Heart right ventricle (tissue), 16 donors: ENCODE measurements at places on chromosomes 6 and 20. TPM values are rescaled to one million over a fixed set of nuclear protein-coding genes. Genes with fewer than 3 reads are reported as not detected.

MAPK14 gene
- polyA plus RNA-seq, result 18.2 TPM

SLC17A1 gene
- polyA plus RNA-seq, result not detected

SLC35D3 gene
- 0.04 TPM for polyA plus RNA-seq

MYBL2 gene
- 0.17 TPM for polyA plus RNA-seq

CDH26 gene
- polyA plus RNA-seq, result 2.4 TPM

E2F1 gene
- 0.91 TPM for polyA plus RNA-seq

TGM3 gene
- polyA plus RNA-seq, result not detected

SNX3 gene
- polyA plus RNA-seq, result 238 TPM

PPP1R18 gene
- polyA plus RNA-seq, result 35.4 TPM

SLC26A8 gene
- polyA plus RNA-seq, result 0.03 TPM

PLG gene
- polyA plus RNA-seq, result not detected

LY6G5C gene
- polyA plus RNA-seq, result 2.6 TPM

COL12A1 gene
- 6.2 TPM for polyA plus RNA-seq

ABHD16B gene
- polyA plus RNA-seq, result 0.32 TPM

GRCh38 chr20:33249456-33249855 lies 13.7 kb downstream of the BPIFA1 start:
- no peak for DNase-seq

DNA sequence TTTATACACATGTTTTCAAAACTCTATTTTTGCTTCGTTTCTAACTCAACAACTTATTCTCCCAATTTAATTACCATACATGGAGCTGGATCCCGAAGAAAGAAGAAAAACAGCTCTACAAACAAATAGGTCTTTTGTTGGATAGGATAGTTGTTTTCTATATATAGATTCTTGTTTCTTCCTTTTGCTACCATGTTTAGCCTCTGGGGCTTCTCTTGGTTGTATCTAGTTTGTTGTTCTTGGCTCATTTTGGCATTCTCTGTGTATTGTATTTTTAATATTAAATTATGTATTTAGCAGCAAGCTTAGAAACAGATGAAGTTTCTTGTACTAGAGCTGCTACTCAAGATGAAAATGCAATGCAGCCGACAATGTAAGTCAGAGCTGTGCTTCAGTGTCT lies 60.9 kb downstream of the PLCB4 start:
- DNase-seq, result no peak

GRCh38 chr6:157316871-157317814 lies 6.2 kb downstream of the TMEM242 start:
- DNase-seq, result peak; percentile 71

GRCh38 chr6:140537834-140538705 lies 1163.6 kb upstream of the CITED2 start:
- DNase-seq, result peak; percentile 11

DNA sequence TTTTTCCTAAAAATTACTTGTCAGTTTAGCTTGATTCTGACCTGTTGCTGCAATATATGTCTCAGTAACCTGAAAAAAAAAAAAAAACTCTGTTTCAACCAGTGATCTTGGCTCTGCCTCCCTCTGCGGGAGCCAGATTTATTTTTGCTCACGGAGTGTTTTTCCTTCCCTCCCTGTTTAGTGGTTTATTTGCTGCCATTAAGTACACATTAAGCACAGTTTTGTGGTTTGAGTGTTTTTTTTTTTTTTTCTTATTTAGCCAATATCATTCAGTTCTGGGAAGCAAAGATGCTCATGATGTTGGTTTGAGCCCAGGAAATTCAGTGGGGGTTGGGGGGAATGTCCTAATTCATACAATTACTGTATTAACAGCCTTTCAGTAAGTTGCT lies 110.1 kb upstream of the GPR6 start:
- no peak for DNase-seq

GRCh38 chr20:40192081-40192480 lies 497.0 kb downstream of the MAFB start:
- no peak for DNase-seq

DNA sequence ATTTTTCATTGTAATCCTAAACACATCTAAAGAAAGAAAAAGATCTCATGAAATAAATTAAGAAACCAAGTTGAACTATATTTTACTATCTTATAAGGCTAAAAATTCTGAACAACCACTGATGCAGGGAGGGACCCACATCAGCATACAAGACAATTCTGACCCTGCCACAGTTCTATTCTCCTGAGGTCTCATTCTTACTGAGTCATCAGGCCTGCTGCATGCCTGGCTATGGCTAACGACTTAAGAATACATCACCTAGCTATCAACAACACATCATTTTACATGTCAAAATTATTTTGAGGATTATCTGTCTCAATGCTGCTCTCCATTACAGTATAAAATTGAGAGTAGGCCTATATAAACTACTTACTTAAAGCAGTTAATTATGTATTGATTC lies 52.9 kb downstream of the FBXL4 start:
- DNase-seq, result no peak

DNA sequence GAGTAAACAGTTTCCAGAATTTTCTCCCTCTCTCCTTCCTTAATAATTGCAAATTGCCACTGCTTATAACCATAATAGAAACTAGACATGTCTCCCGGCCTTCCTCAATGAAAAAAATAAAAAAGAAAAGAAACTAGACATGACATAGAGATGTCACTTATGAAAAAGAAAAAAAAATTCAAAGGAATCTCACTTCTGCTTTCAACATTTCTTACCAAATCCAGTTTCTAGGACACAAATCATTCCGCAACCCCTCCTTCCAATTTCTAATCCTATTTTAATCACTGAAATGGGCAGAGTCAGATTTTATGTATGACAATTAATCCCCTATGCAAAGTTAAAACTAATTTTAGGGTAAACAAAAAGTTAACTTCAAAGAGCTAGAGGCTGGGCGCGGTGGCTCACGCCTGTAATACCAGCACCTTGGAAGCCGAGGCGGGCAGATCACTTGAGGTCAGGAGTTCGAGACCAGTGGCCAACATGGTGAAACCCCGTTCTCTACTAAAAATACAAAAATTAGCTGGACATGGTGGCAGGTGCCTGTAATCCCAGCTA lies 40.1 kb upstream of the EEF1A1 start:
- no peak for DNase-seq

GRCh38 chr6:24879351-24879750 lies 56.4 kb downstream of the RIPOR2 start:
- DNase-seq, result no peak

- DNase-seq, result no peak
Measured at GRCh38 chr20:20366551-20366875, 1.4 kb upstream of the INSM1 start.

DNA sequence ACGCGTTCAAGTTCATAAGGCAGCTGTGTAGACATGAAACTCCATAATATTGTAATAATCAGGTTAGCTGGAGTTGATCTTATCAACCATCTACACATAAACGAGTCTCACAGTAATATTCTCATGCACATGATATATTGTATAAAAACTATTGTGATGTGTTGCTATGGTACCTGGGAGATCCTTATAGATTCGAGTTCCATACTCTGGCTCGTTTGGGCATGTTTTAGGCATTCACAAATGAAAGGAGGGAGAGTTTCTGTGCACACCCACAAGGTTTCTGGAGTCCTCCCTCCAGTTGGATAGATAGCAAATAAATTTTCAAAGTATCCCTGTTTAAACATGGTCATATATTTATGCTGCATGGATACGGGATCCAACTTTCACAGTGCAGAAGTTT lies 567.5 kb upstream of the SLC35B3 start:
- no peak for DNase-seq

DNA sequence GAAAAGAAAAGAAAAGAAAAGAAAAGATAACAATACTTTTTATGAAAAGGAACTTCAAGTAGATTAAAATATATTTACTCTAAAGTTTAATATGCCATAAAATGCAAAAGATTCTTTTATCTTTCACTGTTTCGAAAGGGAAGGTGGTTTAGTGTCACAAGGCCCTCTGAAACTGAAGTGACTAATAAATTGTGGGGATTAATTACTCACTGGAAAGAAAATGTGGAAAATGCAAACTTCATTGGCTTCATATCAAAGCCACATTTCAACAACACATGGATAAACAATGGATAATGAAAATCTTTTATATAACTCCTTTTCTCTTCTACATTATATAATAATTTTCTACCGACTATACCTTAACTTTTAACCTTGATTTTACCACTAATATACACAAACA lies 320.5 kb upstream of the RSPO3 start:
- DNase-seq, result no peak

- DNase-seq, result no peak
Measured at GRCh38 chr6:118892355-118892991, 1.5 kb upstream of the ASF1A start.

DNA sequence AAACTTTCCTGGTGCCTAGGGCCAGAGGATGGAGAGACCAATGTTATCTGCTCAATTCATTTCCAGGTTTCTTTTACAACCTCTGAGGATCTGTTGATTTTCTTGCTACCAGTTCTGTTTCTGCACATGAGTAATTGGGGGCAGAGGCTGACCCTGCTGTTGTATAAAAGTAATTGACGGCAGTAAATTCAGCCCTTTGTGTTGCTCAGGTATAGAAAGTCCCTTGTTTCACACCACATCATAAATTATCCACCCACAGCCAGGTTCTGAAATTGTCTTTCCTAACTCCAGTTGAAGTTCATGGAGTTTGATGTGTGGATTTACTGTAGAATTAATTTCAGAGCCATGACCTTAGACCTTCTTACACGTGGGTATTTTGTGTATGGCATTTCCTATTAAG lies 107.4 kb upstream of the GRIK2 start:
- no peak for DNase-seq

- DNase-seq, result no peak
Measured at GRCh38 chr6:128412680-128413079, 107.7 kb downstream of the PTPRK start.

GRCh38 chr6:157116426-157116825 lies 206.9 kb downstream of the TMEM242 start:
- DNase-seq, result no peak

GRCh38 chr6:16165641-16166040 lies 36.8 kb downstream of the MYLIP start:
- DNase-seq, result no peak

DNA sequence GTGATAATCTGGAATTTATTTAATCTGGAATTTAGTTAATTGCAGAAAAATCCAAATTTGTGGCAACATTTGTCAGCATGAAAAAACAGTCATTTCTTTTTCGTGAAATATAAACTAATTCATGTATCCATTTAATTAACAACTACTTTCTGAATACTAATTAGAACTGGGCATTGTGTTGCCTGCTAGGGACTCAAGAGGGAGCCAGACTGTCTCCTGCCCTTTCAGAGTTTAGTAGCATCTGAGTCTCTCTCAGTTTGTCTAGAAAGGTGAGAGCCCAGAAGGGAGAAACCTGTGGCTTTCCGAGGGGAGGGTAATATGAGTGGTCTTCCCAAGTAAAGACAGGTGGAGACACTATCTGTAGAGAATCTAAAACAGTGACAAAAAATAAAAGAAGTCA lies 210.9 kb upstream of the HDDC2 start:
- no peak for DNase-seq

DNA sequence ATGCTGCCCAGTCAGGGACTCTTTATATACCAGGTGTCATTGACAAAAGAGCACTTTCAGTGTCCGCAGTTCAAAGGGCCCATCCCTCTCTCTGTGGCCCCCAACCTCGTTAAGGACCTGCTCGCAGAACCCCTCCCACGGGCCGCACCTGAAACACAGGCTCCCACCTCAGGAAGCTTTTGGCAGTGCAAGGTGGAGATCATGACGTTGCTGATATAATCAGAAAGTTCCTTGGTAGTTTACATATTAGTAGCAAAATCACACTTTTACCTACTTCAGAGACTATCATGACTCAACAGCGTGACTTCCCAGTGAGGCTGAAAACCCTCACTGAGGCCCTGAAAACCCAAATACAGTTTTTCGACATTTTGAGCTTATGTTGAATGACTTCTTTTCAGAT lies 4.1 kb downstream of the TTLL2 start:
- DNase-seq, result no peak

DNA sequence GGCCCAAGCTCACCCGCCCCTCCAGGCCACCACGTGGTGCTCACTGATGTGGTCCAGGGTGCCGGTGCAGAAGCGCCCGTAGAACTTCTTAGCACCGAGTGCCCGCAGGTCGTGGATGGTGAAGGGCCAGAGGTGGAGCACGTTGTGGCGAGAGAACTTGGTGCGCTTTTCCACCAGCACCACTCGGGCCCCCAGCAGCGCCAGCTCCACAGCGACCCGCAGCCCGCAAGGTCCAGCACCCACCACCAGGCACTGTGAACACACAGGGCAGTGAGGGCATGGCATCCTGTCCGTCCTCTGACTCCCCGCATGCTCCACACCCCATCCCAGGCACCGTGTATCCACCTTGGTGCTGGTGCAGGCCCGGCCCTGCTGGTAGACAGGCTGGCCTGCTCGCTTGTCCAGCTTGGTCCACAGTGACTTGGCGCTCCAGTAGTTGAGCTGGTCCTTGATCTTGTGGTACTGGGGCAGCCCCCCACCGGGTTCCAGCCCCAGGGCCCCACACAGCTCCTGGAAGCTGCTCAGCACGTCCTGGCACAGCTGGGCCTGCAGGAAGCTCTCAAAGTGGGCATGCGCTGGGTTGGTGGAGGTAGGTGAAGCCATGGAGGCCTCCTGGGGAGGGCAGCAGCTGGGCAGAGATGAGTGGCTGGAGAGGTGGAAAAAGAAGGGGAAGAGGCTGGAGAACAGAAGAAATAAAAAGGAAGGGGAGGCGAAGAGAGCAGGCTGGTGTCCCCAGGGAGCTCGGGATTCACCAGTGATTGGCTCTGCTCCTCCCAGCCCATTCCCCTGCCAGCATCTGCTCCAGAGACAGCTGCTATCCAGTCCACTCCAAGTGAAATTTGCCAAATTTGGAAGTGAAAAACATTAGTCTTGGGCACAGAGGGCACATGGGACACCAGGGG lies 1.7 kb downstream of the MICAL1 start:
- peak; percentile 44 for DNase-seq

- no peak for DNase-seq
Measured at GRCh38 chr20:39019805-39020325, 57.7 kb downstream of the DHX35 start.

GRCh38 chr6:36692861-36693702 lies 4.5 kb upstream of the RAB44 start:
- peak; percentile 49 for DNase-seq

DNA sequence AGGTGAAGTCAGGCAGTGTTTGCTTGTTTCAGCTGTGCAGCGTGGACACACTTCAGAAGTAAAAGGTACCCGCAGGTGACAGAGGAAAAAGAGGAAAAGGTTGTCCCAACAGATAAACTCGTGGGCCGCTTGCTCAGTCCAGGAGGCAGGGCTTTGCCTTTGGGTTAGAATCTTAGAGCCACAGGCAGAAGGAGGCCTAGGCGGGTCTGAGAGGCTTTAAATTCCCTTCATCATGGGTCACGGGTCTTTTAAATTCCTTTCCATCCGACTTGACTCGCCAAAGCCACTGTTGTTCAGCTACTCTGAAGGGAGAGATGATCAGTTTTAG lies 48.2 kb downstream of the AGPAT4 start:
- no peak for DNase-seq

DNA sequence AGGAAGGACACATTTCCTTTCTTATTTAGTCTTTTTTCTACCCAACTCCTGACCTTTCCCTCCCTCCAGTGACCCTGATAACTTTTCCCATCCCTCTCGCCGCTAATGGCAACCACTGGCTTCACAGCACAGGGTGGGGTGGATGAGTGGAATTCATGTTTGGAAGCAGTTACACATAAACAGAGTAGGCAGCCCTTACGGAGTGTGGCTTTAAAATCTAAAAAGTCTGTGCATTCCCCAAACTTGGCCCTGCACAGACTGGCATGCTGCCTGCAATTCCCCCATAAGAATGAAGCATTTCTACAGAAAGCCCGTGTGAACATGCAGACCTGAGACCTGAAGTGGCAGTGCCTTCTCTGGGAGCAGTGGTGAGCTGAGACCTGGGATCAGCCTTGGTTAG lies 275.9 kb upstream of the PRND start:
- DNase-seq, result no peak

GRCh38 chr20:41174373-41174772 lies 37.0 kb downstream of the PLCG1 start:
- peak; percentile 4 for DNase-seq

- DNase-seq, result no peak
Measured at GRCh38 chr20:1377341-1377871, 15.4 kb downstream of the FKBP1A start.
